ENCODE measurements at places on chromosomes 1 and 21.
A peak's percentile ranks its signal among the peaks of the same experiment; 100 is the strongest.

GRCh38 chr1:107940017-107940577 lies 24.9 kb downstream of the VAV3 start:
- no peak for DNase-seq

- DNase-seq, result no peak
These were observed 6.9 kb downstream of the PAX7 start for GRCh38 chr1:18637511-18637960.

DNA sequence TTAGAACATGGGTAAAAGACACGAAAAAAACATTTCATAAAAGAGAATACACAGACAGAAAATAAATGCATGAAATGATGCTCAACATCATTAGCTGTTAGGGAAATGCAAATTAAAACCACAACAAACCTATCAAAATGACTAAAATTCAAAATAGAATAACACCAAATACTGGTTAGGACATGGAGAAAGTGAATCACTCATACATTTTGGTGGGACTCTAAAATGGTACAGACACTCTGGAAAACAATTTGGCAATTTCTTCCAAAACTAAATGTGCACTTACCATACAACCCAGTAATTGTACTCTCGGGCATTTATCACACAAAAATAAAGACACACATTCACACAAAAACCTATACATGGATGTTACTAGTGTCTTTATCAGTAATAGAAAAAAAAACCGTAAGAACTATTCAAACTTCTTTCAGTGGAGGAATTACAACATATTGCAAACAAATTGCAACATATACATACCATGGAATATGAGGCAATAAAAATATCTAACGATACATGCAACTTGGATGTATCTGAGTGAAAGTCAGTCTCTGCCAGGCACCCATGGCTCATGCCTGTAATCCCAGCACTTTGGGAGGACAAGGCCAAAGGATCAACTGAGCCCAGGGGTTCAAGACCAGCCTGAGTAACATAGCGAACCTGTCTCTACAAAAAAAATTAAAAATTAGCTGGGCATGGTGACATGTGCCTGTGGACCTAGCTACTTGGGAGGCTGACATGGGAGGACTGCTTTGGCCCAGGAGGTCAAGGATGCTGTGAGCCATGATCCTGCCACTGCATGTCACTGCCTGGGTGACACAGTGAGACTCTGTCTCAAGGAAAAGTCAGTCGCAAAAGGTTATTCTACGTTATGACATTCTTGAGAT lies 19.6 kb downstream of the HSF2BP start:
- no peak for DNase-seq

DNA sequence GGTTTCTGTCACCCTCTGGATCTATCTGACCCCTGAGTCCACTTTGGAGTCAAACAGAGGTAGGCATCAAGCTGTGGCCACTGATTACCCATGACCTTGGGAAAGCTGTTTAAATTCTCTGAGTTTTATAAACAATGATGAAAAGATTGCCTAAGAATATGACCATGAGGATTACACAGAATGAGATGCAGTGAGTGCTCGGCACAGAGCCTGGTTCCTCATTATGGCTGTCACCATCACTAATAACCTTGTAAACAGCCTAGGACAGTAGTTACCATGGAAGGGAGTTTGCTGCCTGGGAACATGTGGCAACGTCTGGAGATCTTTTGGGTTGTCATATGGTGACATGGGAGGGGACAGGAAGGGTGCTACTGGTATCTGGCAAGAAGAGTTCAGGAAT lies 248.3 kb upstream of the KAZN start:
- DNase-seq, result no peak

GRCh38 chr1:197519741-197520334 lies 251.8 kb downstream of the CRB1 start:
- DNase-seq, result no peak

DNA sequence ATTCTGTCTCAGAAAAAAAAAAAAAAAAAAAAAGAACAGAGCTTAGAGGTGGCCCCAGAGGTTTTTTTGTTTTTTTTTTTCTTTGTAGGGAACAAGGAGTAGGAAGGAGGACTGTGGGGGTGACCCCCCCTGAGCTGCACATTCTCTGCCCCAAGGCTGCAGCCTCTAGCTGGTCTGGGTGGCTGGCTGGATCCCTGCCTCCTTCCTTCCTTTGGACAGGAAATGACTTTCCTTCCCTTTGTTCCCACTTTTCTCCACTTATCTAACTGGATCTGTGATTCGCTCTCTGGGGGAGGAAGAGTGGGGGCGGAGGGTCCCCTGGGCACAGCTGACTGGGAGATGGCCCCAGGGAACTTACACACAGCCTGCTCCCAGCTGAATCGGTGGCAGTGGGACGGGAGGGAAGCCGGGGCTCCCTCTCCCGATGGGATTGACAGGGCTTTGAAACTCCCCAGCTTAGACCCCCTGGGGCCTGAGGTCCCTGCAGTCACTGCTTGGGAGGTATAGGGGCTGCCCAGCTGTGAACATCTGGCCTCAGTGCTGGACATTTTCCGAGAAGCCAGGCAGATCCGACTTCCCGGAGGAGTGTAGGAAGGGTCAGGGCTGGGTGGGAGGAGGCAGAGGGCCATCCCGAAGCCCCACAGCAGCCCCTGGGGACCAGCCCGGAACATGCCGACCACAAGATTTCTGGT lies 2.1 kb downstream of the FBLIM1 start:
- DNase-seq, result no peak

- no peak for DNase-seq
These were observed 115.5 kb downstream of the ACBD6 start for GRCh38 chr1:180386745-180387367.

- no peak for DNase-seq
These were observed 253.2 kb upstream of the RRP15 start for GRCh38 chr1:218031901-218032300.

DNA sequence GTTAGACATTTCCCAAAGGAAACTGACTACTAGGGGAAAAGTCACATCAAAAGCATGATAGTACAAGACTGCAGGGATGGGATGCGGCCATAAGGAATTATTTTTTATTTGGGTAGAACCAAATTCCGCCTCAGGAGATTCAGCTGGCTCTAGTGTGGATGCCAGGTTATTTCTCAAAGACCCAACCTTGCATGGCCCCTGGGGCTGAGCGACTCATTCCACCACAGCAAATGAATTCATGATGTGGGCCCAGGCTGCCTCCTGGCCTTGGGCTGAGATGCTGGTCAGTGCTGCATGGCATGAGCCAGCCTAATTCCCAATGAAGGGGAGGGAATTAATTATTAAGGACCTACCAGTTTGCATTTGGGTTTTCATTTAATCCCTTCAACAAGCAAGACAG lies 11.8 kb downstream of the TMEM35B start:
- no peak for DNase-seq

DNA sequence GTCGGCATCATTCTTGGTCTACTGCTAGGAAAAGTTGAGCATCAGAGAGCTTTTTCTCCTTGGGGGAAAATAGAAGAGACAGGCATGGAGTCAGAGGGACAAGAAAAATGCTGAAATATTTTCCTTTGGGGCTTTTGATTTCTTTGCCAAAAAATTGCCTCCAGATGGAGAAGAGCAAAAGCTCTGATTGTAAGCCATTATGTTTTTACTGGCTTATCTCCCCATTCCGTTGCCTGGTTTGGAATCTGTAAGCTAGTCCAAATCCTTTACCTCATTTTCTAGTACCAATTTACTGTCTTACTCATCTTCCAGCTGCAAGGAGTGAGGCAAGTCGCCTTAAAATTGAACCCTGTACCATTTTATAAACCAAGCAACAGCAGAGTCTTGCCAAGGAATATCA lies 23.3 kb upstream of the NBL1 start:
- DNase-seq, result no peak

GRCh38 chr1:91603409-91603808 lies 102.8 kb downstream of the CDC7 start:
- no peak for DNase-seq

DNA sequence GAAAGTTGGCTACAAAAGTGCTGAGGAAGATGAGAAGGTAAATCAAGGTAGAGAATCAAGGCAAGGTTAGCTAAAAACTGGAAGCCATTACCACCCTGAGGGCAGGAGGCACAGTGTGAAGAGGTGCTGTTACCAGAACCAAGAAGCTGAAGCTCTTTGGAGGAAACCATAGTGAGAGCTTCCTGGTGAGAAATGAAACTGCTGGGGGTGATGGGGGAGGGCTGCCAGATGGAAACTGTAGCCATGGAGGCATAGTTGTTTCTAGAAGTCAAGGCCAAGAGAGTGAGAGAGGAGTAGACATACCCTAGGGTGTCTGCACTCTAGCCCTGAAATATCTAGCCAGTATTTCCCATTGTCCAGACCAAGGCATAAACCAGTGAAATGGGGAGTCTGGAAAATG lies 28.7 kb downstream of the IFI44 start:
- no peak for DNase-seq

DNA sequence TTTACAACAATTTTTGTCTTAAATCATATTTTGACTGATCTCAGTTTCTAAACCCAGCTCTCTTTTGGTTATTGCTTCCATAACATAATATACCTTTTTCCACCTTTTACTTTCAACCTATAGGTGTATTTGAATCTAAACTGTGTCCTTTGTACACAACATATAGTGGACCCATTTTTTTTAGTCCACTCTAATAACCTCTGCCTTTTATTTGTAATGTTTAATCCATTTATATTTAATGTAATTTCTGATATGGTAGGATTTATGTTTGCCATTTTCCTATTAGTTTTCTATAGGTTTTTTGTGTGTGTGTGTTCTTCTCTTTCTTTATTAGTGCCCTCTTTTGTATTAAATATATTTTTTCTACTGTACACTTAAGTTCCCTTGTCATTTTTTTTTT lies 22.4 kb upstream of the SLAMF1 start:
- DNase-seq, result no peak

- DNase-seq, result peak; percentile 13
These were observed at the start of gene MCOLN3 for GRCh38 chr1:85048296-85049064. MCOLN3 (minus strand) TSS chr1:85048500; CDS start chr1:85045360, 3,140 bp downstream.

DNA sequence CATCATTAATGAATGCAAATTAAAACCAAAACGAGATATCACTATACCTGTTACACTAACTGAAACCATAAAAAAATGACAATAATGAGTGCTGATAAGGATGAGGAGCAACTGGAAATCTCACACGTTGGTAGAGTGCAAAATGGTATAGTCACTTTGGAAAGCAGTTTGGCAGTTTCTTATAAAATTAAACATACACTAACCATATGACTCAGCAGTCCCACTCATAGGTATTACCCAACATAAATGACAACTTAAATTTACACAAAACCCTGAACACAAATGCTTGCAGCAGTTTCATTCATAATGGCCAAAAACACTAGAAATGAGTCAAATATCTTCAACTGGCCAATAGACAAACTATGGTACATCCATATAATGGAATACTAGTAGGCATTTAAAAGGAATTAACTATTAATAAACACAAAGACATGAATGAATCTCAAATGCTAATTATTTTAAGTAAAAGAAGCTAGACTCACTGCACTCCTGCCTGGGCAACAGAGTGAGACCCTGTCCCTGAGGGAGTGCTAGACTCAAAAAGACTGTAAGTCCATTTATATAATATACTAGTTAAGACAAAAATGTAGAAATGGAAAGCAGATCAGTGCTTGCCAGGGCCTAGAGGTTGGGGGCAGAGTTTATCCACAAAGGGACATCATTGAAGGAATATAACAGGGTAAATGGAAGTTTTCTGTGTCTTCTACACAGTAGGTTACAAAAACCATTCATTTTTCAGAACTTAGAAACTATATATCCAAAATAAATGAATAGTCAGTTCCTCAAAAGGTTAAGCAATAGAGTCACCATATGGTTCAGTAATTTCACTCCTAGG lies 77.4 kb downstream of the EIF4G3 start:
- no peak for DNase-seq

DNA sequence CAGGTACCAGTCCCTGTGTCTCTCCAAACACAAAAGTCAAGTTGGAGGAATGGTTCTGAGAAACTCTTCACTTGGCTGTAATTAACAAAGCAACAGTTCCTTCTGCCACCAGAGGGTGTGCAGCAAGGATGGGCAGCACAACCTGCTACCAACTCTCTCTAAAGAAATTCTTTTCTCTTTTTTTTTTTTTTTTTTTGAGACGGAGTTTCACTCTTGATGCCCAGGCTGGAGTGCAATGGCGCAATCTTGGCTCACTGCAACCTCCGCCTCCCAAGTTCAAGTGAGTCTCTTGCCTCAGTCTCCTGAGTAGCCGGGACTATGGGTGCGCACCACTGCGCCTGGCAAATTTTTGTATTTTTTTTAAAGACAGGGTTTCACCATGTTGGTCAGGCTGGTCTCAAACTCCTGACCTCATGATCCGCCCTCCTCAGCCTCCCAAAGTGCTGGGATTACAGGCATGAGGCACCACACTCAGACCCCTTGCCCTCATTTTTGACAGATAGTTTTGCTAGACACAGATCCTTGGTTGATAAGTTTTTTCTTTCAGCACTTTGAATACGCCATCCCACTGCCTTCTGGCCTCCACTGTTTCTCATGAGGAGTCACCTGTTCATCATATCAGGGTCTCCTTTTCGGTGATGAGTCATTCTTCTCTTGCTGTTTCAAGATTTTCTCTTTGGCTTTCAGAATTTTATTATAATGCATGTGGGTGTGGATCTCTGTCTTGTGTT lies 12.1 kb upstream of the DEGS1 start:
- peak; percentile 50 for DNase-seq

- DNase-seq, result no peak
These were observed 45.5 kb upstream of the RBM15 start for GRCh38 chr1:110293601-110294104.

- DNase-seq, result no peak
These were observed 255.2 kb upstream of the VAMP3 start for GRCh38 chr1:7515904-7516303.

GRCh38 chr1:36520056-36520455 lies 37.3 kb upstream of the CSF3R start:
- DNase-seq, result no peak

GRCh38 chr1:2443277-2444137 lies 31.1 kb upstream of the PEX10 start:
- no peak for DNase-seq

GRCh38 chr1:159829822-159830465 lies 3.3 kb downstream of the SLAMF8 start:
- DNase-seq, result no peak

DNA sequence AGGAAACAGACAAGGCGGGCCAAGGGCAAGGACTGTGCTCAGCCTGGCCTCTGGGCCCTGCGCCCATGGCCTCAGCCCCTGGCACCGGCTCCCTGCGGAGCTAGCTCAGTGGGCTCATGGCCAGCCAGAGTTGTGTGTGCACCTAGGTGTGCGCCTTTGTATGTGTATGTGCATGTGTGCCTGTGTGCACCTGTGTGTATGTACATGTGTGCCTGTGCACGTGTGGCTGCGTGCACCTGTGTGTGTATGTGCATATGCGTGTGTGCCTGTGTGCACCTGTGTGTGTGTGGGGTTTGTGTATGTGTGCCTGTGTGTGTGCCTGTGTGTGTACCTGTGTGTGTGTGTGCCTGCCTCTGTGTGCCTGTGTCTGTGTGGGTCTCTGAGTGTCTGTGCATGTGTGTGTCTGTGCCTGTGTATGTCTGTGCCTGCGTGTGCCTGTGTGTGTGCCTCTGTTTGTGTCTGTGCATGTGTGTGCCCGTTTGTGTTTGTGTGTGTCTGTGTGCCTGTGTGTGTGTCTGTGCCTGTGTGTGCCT lies 7.4 kb downstream of the GPR137B start:
- no peak for DNase-seq

DNA sequence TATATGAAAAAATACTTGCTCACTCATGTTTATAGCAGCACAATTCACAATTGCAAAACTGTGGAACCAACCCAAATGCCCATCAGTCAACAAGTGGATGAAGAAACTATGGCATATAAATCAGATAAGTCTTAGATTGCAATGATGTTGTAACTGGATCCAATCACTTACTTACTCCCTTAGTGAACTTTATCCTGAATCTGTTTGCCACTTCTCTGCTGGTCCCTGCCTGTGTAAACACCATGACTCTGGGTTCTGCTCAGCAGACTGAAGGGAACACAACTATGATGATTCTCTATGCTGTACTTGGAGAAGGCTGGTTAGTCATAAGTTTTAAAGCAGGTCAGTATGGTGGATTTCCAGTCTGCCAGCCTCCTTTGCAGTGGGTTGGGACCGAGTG lies 391.2 kb downstream of the RWDD3 start:
- DNase-seq, result no peak
